ENCODE measurements at places on chromosomes 1 and 21. TPM values are rescaled to one million over a fixed set of nuclear protein-coding genes. Genes with fewer than 3 reads are reported as not detected.

Gene CD1B
- not detected for total RNA-seq

Gene PRR9
- not detected for total RNA-seq

Gene RUNX3
- total RNA-seq: 1.3 TPM

DNA sequence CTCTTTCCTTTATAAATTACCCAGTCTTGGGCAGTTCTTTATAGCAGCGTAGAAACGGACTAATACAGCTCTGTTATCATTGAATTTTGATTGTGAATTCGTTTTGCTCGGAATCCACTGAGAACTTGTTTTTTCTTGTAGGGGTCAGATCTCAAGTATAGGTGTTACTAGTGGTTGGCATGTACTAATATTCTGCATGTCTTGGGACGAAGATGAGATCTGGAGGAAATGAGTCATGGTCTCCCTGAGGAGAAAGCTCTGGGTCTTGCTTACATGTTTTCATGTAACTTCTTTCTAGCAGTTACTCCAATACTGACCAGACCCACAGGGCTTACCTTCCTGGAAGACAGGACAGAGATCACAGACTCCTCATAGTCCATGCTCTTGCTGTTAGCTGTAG lies 30.3 kb downstream of the ZSCAN20 start:
- no peak overlapping the region for H3K27ac ChIP-seq
- no peak overlapping the region for H3K4me3 ChIP-seq
- DNase-seq: no peak
- no peaks in the 10 kb centered on the region for H3K4me1 ChIP-seq

- H3K27ac ChIP-seq: no peak overlapping the region
- peaks cover 16% of the 10 kb centered on the region for H3K4me1 ChIP-seq
- peaks cover 52% of the 10 kb centered on the region for H3K27me3 ChIP-seq
- H3K36me3 ChIP-seq: no peaks in the 10 kb centered on the region
- H3K4me3 ChIP-seq: no peak overlapping the region
- no peak for DNase-seq
Observed at GRCh38 chr1:204616641-204617040, 68.9 kb downstream of the LRRN2 start.

Gene FAM151A
- total RNA-seq: not detected

DNA sequence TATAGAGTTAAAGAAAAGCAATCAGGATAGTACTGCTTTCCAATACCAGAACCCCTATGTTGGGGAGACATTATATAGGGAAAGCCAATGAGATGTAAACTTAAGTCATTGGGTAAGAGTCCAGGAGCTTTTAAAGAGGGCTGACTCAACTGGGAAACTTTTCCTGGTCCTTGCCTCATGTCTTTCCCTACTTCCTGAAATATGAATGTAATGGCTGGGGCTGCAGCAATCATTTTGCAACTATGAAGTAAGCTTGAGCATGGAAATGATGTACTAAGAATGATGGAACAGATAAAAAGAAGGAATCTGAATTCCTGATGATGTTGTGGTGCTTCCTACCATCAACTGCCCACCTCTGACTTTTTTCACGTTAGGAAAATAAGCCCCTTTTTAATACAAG lies 55.7 kb downstream of the WDR3 start:
- no peak overlapping the region for H3K27ac ChIP-seq
- no peaks in the 10 kb centered on the region for H3K27me3 ChIP-seq
- H3K4me3 ChIP-seq: no peak overlapping the region
- H3K36me3 ChIP-seq: no peaks in the 10 kb centered on the region
- DNase-seq: no peak

DNA sequence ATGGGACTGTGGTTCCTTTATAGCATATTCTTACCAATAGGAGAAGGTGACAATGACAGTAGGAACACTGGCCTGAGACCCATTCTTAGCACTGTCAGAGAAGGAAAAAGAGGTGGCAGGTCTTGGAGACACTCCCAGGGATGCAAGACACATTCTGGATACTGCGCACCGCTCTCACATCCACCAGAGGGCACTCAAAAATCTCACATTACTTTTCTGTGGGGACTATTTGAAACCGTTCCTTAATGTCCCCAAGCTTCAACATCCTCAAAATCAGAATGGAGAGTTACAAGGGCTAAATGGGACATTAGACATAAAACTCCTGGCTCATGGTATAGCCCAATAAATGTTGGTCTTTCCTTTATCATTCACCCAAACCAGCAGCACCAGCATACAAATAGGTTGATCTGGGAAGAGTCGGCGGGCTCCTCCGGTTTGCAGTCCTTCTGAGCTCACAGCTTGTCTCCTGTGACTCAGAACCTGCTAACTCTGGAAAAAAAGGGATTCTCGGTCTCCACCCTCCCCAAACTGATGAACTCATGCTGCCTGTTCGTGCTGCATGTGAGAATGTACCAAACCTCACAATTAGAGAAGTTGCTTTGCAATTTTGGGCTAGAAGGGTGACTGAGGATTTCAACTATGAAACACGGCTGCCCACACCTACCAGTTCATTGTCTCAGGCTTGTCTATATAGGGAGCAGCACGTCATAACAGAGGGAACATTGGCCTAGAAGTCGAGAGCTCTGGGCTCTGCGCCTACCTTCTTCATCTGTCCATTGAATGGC lies 40.2 kb downstream of the IL12RB2 start:
- no peak overlapping the region for H3K27ac ChIP-seq
- H3K27me3 ChIP-seq: no peaks in the 10 kb centered on the region
- peaks cover 4% of the 10 kb centered on the region for H3K36me3 ChIP-seq
- no peak overlapping the region for H3K4me3 ChIP-seq

Gene FAM163A
- total RNA-seq: not detected

Gene LAMB3
- 331 TPM for total RNA-seq

GRCh38 chr1:61083013-61083806 lies 849 bp downstream of the NFIA start:
- DNase-seq: peak; percentile 41
- peaks cover 48% of the 10 kb centered on the region for H3K4me1 ChIP-seq
- H3K27ac ChIP-seq: peak overlapping the region; percentile 88
- no peaks in the 10 kb centered on the region for H3K27me3 ChIP-seq
- peaks cover 46% of the 10 kb centered on the region for H3K36me3 ChIP-seq

GRCh38 chr1:190663962-190664361 lies 186.3 kb upstream of the BRINP3 start:
- H3K27me3 ChIP-seq: no peaks in the 10 kb centered on the region
- no peak for DNase-seq
- no peaks in the 10 kb centered on the region for H3K4me1 ChIP-seq
- H3K4me3 ChIP-seq: no peak overlapping the region

Gene ERVH48-1
- not detected for total RNA-seq

Gene PPFIA4
- total RNA-seq: 0.83 TPM

DNA sequence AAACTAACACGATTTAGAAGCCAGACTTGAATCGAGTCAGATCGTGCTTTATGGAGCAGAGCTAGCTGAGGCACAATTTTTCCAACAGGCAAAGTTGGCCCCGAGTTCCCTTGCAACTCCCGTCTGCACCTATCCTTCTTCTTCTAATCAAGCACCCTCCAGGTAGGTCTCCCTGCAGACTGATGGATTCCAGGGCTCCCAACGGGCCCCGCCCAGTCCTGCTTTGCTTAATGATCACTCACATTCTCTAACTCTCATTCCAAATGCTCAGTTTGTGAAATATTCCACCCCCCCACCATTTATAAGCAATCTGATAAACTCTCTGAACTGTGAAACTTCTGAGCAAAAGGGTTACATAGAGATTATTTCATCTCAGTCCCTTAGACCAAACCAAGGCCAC lies 119.6 kb downstream of the SLC30A10 start:
- no peak overlapping the region for H3K4me3 ChIP-seq
- no peaks in the 10 kb centered on the region for H3K36me3 ChIP-seq

Gene ACTN2
- total RNA-seq: not detected

- no peak for DNase-seq
- H3K27ac ChIP-seq: no peak overlapping the region
- H3K36me3 ChIP-seq: no peaks in the 10 kb centered on the region
- H3K4me3 ChIP-seq: no peak overlapping the region
- H3K27me3 ChIP-seq: peaks cover 17% of the 10 kb centered on the region
Observed at GRCh38 chr1:30522031-30523004, 201.1 kb downstream of the MATN1 start.
